Putamen (tissue), 1 donor: ENCODE measurements at places on chromosomes 6 and 20.

DNA sequence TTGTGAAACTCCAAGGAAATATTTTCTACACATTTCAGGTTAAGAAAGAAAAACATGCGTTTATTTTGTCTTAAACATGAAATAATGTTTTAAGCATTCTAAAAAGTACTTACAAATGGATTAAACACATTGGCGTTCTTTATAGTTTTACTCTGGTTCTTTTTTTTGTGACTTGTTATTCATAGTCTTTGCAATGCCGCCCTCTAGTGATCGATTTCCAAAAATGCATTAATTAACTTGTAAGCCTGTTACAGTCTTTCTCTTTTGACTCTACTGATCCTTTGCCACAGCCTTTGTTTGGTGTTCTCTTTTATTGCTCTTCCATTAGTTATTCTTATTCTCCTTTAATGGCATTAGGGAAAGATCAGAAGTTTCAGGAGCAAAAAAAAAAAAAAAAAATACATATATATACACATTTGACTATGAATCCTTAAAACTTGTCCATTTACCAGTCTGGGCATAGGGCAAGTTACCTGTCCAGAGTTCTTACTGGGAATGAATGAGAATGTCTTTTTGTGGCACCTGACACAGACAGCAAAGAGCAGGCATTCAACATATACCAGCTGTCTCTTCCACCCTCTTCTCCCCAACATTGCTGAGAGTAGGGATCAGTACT lies 59.9 kb downstream of the MACROD2 start:
- peak; percentile 56 for DNase-seq

GRCh38 chr6:44730771-44731391 lies 343.4 kb downstream of the CDC5L start:
- DNase-seq, result no peak

DNA sequence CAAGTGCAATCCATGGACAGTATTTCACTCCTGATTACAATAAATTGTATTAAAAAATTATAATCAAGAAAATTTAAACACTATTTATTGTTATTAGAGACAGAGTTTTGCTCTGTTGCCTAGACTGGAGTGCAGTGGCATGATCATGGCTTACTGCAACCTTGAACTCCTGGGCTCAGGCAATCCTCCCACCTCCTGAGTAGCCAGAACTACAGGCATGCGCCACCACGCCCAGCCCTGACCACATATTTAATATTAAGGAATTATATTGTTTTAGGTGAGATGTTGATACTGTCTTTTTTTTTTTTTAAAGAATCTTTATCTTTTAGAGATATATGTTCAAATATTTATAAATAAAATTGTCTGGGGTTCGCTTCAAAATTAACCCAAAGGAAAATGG lies 14.6 kb downstream of the LCA5 start:
- no peak for DNase-seq

DNA sequence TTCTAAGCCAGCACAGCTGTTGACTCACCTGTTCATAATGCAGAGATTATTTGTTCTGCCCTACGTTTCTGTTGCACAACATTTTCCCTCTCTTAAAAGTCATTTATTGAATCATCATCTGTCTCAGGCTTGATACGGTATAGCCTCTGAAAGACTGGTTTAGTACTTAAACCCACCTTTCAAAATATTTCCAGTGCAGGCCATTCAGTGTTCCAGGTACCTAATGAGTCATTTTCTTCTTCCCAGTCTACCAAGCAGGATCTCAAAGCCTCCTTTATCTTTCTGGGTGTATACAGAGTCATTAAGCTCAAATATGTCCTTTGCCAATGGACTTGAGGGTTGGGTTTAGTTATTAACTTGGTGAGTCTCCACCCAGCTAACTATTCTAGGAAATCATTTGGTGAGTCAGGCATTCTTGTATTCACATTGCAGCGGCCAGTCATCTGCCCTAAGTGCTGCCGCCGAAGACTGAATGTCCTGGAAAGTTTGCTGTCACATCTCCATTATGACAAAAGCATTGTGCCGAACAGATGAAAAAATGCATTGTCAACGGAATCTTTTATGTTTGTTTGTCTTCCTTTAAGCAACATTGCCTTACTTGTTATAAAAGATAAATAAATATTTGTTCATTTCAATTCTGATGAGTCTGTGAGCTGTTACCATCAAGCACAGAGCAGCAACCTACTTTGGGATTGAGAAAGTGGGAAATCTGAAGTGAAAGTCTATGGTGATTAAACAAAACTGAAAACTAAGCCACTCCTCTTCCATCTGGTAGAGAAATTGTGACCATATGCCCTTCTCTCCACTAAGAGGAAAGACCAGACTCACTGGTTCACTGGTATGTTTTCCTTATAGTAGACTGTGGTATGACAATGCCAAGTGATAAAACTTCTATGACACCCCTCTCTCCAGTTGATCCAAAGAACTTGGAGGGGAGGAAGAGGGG lies 14.3 kb upstream of the FAM135A start:
- no peak for DNase-seq

DNA sequence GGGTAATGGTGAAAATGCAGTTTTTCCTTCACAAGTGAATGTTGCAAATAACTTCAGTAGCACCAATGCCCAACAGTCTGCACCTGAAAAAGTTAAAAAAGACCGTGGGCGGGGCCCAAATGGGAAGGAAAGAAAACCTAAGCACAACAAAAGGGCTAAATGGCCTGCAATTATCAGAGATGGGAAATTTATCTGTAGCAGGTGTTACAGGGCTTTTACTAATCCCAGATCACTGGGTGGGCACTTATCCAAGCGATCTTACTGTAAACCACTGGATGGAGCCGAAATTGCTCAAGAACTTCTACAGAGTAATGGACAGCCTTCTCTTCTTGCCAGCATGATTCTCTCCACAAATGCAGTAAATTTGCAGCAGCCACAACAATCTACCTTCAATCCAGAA lies 64.8 kb upstream of the SMIM8 start:
- no peak for DNase-seq

- DNase-seq, result no peak
These were observed 26.8 kb downstream of the DACT2 start for GRCh38 chr6:168292826-168293225.

DNA sequence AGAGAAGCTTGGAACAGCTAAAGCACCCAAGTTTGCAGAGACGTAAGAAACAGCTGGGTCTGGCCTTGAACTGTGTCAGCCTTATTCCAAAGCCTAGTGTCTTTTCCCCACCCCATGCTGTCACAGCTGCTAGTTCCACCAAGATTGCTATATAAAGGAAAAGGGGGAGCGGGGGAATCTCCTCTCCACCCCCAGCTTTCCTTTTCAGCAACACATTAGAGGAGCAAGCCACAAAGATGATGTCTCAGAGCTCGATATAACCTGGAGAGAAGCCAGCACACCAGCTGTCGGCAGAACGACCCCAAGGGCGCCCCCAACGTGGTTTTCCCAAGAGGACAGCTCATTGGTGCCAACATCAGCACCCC lies 36.5 kb downstream of the ATP9A start:
- peak; percentile 76 for DNase-seq

GRCh38 chr6:127932708-127933107 lies 31.9 kb upstream of the THEMIS start:
- no peak for DNase-seq

- no peak for DNase-seq
These were observed 55.3 kb downstream of the CTCFL start for GRCh38 chr20:57469418-57470211.

DNA sequence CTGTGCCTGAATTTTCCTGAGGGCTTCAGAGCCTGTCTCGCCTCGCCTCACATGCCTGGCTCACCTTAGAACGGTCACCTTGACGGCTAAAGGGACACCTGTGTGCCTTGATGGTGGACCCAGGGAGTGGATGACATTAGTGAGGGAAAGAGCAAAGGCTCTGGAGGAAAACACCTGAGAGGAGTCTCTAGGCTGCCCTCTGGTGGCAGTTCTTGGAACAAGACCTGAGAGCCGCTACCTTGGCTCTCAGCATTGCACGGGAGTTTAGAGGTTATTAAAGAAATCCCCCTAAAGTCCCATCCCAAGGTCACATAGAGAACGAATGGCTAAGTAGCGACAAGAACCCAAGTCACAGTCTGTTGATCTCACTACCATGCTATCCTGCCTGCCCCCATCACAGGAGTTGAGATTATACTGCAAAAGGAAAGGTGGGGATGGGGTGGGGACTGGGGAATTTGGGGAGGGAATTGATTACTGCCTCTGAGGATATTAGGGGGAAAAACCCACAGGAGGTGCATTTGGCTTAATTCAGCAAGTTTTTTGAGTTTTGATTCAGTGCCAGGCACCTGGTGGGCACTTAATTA lies 7.9 kb upstream of the CDSN start:
- peak; percentile 18 for DNase-seq

GRCh38 chr6:110662490-110663211 lies 152.6 kb downstream of the CDK19 start:
- no peak for DNase-seq

DNA sequence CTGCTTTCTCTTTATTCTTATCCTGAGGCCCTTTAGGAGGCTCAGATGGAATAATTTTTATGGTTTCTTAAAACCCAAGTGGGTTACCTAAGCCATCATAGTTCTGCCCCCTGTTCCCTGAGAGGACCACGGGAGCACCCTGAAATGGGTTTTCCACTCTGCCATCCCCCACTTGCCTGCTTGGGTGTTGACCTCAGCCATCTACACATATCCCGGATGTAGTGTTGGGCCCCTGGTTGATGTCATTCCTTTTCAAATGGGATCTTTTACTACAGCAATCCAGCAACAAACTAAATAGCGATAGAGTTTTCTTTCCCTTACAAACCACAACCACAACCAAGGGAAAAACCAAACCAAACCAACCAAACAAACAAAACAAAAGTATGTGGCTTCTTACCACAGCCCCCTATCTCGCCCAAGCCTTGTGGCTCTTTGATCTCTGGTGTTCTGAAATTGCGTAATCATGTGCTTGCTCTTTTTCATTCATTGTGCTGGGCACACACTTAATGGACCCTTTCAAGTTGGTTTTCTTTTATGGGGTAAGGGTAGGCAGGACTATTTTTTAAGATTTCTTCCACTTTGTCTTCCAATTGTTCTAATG lies 154.9 kb downstream of the ESR1 start:
- no peak for DNase-seq

DNA sequence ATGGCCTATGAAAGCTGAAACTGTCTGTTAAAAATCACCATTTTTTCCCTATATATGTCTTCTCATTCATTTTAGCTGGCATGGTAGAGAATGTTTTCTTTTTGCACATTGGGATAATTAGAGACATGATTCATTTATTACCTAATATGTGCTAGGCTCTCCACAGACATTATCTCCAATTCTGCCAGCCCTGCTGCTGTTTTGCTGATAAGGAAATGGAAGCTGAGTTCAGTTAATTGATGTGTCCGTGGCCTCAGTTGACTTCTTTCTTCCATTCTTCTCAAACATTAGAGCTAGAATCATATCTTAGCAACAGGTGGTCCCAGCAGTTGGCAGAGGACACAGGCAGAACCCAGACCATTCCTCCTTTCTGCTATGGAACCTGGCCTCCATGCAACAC lies 644.1 kb upstream of the CITED2 start:
- DNase-seq, result no peak

GRCh38 chr20:62707921-62708521 lies 615 bp upstream of the NTSR1 start:
- DNase-seq, result no peak

GRCh38 chr6:122713138-122713537 lies 66.4 kb upstream of the FABP7 start:
- DNase-seq, result peak; percentile 18

- DNase-seq, result peak; percentile 66
These were observed 93.7 kb downstream of the PROKR2 start for GRCh38 chr20:5222919-5223634.

- DNase-seq, result no peak
These were observed 4.6 kb downstream of the SLC44A4 start for GRCh38 chr6:31874084-31874670.

DNA sequence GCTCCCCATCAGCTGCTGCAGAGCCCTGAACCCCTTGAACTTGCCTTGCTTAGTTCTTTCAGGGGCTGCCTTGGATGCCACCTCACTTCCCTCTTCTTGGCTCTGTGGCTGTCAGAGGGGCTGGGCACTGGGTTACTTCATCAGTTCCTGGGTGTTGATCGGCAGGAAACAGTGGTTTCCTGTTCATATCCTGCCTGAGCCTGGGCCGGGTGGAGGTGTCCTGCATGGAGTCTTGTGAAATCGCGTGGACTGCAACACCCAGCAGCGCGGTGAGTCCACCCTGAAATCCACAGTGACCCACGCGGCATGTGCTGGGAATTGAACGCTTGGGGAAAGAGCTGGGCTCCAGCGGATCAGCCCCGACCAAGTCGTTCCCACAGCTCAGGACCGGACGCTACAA lies 97.5 kb downstream of the CDH26 start:
- peak; percentile 17 for DNase-seq
